ENCODE measurements at places on chromosomes 5 and 9.

- no peak for DNase-seq
Observed at GRCh38 chr9:130539420-130540223, 39.8 kb upstream of the FUBP3 start.

DNA sequence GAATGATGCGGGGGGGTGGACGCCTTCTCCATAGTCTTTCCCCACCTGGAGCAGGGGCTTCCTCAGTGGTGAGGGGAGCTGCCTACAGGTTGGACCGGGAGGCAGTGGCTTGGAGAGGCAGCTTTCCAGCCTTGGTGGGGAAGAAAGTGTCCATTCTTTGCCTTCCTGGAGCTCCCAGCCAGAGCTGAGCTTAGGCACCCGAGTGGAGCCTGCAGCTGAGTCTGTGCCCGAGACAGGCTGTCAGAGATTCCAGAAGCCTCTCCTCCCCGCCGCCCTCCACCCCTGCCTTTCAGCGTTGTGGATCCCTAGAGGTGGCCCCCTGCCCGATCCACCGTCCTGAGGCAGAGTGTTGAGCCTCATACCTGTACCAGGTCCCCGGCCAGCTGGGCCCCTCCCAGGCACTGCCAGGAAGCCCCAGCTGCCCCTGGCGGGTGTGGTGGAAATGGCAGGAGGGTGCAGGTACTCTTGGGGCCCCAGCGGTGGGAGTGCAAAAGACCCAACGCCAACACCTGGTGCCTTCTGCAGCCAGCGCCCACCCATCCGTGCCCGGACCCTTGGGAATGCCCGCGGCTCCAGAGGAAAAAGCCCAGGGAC is 112.0 kb downstream of the RXRA start:
- no peak for DNase-seq

GRCh38 chr5:132386644-132387286 is 17.3 kb downstream of the SLC22A5 start:
- DNase-seq = peak; percentile 51

DNA sequence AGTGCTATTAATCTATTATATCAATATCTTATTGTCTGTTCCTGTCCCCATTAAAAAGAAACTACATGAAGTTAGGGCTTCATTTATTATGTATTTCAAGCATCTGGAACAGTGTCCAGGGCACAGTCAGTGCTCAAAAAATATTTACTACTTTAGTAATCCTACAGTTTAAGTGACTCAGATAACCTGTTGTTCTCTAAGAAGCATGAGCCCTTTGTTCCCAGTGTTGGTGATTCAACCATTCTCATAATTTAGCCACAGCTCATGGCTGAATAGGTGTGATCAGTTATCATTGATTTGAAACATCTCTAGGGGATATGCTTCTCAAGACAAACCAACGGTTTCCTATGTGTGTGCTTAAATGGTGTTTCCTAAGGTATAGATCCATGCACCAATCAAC is 292.7 kb downstream of the TMEM167A start:
- no peak for DNase-seq

DNA sequence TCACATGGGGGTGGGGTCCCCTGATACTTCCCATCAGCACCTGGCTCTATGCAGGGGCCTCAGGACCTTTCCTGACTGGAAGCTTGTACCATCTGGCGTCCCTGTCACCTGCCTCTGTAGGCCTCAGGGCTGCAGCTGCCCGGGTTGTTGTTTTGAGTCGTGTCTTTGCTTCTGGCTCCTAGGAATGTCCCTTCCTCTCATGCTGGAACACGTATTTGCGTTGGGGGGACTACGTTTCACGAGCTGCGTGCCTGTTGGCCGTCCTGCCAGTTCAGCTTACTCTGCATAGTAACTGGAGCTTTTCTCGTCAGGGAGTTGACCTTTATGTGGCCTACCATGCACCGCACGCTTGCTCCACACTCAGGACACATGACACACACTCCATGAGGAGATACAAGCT is 54.9 kb upstream of the IRX4 start:
- no peak for DNase-seq

GRCh38 chr5:126864042-126864688 is 87.2 kb downstream of the LMNB1 start:
- no peak for DNase-seq

- DNase-seq = no peak
Observed at GRCh38 chr5:133399247-133399891, 213.0 kb downstream of the FSTL4 start.

All from NCI-H345 (cell line).